ENCODE measurements at places on chromosomes 3 and 15.

GRCh38 chr3:160951642-160952487 lies 153.3 kb downstream of the B3GALNT1 start:
- DNase-seq, result no peak

- no peak for DNase-seq
Observed at GRCh38 chr3:97705764-97706163, 58.8 kb upstream of the ARL6 start.

DNA sequence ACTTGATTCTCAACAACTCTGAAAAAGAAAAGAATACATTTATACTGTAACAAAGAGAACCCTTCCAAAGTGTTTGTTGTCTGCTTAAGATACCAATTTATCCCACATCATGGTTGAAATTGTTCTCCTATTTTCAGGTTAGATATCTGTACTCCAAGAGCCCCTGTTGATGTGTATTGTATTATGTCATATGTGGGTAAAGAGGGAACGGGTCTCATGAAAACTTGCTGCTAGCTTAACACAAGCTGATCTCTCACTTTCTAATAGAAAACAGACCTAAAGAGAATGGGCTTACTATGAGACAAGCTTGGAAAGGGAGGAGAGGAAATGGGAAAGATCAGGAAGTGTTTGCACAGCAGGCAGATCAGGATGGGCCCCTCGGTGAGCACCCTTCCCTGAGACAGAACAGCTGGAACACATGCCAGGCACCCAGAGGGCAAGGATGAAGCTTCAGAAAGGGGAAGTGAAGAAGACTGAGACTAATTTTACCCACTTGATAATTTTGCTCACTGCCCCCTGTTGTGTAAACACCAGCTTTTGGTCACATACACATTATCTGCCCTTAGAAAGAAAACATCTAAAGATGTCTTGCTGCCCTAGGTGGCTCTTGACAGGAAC lies 747.9 kb upstream of the CCDC54 start:
- no peak for DNase-seq

DNA sequence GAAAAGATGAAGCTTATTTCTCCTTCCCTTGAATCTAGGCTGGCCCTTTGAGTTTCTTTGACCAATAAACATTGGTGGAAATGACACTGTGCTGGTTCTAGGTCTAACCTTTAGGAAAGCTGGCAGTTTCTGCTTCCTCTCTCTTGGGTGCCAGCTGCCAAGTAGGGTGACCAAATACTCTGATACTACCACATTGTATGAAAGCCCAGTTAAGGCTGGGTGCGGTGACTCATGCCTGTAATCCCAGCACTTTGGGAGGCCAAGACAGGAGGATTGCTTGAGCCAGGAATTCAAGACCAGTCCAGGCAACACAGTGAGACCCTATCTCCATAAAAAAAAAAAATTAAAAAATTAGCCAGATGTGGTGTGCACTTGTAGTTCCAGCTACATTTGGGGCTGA lies 320.7 kb downstream of the ZNF621 start:
- DNase-seq, result no peak

DNA sequence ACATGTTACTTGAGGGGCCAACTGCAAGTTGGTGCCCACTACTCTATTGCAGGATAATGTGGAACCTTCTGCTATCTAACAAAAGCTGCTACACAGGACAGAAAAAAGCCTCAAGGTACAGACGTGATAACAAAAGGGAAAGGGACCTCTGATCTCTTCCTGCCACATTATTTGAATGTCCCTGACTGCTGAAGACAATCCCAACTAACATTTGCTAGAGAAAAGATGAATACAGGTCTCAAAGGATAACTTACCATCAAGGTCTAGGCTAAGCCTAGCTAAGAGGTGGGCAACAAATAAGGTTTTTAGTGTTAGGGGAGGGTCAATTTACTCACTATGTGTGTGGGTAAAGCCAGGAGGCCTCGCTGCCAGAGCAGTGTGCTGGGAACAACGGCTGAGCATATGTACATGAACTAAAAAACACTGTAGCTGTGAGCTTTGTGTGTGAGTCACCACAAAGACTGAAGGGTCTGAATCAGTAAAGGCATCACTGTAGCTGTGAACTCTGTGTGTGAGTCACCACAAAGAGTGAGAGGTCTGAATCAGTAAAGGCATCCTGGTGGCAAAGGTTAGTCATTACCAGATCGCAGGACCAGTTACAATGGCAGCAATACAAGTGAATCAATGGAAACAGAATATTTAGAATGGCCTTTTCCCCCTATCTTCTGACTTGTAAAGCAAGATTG lies 111.7 kb downstream of the LMLN start:
- DNase-seq, result peak; percentile 57

GRCh38 chr3:131072845-131073244 lies 46.2 kb downstream of the NEK11 start:
- DNase-seq, result no peak

DNA sequence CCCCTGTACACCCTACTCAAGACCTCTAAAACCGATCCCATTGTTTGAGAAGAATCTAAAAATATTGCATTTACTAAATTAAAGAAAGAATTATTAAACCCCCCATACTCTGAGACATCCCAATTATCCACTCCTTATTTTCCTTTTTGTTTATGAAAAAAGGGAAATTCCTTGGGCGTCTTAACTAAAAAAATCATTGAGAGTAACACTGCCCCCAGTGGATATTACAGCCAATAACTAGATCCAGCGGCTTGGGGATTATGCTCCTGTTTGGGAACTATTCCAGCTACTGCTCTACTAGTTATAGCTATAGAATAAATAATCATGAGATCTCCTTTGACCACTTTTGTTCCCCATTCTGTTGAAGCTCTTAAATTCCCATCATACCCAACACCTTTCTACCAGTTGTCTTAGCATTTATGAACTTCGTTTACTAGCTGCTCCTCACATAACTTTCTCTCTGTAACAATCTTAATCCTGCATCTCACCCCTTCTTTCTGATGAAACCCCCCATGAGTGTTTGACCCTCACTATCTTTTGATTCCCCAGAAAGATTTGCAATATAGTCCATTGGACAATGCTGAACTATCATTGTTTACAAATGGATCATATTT lies 12.7 kb upstream of the CFAP91 start:
- DNase-seq, result no peak

DNA sequence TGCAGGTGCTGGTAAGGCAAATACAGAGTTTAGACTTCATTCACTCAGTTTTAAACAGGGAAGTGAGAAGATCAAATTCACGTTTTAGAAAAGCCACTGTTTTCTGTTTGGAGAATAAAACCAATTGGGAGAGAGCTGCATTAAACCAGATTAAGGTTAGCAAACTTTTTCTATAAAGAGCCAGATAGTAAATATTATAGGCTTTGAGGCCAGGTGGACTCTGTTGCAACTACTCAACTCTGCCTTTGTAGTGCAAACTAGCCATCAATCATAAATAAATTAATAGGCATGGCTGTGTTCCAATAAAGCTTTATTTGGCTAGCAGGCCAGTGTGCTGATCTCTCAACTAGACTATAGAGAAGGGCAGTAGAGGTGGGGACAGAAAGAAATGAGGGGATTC lies 33.5 kb downstream of the SUCLG2 start:
- DNase-seq, result no peak

DNA sequence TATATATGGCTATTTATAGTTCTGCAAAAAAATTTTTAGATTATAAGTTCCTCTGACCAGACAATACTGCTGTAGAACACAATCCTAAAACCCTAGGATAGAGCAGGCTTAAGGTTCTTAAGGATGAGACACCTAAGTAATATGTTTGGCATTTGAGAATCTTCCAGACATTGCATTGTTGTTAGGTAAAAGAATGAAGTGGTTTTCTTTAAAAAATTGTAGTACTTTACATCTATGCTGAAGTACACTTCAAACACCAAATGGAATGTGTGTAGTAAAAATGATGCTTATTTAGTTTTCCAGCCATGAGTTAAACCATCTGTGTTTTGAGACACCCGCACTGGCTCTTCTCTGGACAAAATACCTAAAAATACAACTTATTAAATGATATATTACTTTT lies 857.7 kb downstream of the OTOL1 start:
- DNase-seq, result no peak

- DNase-seq, result no peak
Observed at GRCh38 chr3:155241579-155241978, 51.9 kb downstream of the STRIT1 start.

- DNase-seq, result no peak
Observed at GRCh38 chr3:178532476-178532875, 3.8 kb upstream of the KCNMB2 start.

- DNase-seq, result no peak
Observed at GRCh38 chr3:185912512-185912911, 25.3 kb downstream of the TRA2B start.

- no peak for DNase-seq
Observed at GRCh38 chr3:189718215-189718614, 87.0 kb downstream of the TP63 start.

DNA sequence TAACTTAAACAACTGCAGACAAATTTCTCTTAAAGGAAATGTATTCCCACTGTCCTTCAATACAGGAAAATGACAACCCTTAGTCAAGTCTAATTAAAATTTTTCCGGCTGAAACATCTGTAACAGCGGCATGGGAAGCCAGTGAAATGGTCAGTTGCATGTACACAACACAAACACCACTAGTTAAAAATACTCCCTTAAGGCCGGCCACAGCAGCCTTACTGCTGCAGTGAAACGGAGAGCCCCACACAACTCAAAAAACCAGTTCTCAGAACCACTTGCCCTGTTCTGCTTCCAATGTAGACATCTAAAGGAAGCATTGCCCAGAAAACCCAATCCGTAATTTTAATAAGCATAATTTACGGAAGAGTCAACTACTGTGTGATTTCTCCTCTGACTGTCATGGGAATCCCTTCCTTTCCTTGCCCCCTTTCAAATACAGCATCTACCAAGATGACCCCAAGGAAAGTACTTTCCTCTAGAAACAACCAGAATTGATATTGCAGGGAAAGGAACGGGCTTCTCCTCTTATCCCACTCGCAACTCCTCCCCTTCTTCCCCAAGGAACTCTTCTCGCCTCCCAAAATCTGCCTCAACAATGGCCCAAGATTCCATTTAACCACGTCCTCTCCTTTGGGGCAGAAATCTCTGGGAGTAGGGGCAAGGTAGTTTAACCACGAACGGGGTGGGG lies 1.6 kb downstream of the FBN1 start:
- no peak for DNase-seq

DNA sequence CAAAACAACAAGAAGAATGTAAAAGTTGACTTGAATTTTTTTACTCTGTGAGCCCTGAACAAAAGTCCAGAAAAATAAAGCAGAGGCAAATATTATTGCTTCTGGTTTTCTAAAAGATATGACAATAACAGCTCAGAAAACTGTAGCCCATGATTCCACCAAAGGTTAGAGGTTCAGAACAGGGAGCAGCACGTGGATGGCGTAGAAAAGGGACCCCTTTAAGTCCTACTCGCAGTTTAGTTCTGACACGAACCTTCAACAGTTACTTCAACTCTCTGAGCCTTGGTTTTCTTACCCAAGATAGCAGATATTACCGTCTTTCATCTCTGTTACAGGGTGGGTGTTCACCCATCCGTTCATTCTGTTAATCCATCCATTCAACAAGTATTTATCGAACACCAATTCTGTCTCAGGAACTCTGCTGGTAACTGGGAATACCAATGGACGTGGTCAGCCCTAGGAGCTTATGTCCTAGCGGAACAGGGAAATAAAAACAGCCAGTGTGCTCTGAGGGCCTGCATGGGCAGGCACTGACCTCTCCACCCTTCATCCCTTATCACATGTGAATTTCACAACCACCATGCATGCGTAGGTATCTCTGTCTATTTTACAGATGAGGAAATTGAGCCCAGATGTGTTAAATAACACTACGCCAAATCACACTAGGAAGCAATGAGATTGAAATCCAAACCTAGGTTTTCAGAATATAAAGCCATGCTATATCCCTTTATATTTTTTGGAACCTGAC lies 274.2 kb upstream of the ICE2 start:
- DNase-seq, result no peak

- no peak for DNase-seq
Observed at GRCh38 chr3:155807823-155808222, 1.7 kb upstream of the C3orf33 start.

DNA sequence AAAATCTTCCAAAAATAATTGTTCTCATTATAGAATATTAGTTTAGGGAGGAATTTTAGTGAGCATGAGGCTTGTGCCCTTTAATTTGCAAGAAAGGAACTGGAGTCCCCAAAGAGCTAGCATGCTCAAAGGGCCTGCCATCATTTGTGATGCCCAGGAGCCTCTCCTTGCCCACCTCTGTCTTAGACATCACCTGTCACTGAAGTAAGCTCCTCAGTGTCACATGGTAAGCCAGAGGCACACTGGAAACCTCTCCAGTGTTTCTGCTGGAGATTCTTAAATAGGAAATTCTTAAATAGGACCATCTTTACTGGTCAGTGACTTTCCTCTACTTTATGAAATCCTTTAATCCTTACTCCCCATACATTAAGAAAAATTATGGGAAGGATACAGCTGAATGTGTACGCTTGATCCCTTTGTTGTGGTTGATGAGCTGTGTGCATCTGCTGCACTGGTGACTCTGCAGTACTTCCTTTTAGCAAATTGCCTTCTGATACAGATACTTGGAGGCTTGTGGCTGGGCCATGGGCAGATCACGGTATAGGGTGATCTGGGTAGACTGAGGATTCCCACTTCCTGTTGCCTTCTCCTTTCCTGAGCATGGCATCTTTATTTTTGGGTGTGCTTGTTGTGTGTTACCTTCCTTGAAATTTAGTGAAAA lies 197.4 kb downstream of the KLHL25 start:
- DNase-seq, result no peak

GRCh38 chr3:11956781-11957180 lies 47.4 kb upstream of the SYN2 start:
- no peak for DNase-seq

DNA sequence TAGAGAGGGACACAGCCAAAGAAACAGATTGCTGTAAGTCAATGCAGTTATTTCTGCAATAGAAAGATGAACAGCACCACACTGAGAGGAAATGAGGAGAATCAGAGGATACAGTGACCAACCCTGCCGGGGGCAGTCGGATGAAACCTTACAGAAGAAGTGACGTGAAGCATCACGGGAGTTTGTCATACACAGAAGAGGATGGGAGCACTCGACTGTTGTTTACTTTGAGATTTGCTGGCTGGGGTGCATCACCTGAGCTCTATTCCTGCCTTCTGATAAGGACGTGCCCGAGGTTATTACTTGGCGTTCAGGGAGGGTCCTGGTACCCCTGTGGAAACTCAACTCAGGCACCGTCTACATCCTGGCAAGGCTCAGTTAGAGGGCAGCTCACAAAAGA lies 45.4 kb downstream of the MAGEF1 start:
- DNase-seq, result no peak

- DNase-seq, result no peak
Observed at GRCh38 chr3:8983591-8983990, 20.3 kb upstream of the RAD18 start.

DNA sequence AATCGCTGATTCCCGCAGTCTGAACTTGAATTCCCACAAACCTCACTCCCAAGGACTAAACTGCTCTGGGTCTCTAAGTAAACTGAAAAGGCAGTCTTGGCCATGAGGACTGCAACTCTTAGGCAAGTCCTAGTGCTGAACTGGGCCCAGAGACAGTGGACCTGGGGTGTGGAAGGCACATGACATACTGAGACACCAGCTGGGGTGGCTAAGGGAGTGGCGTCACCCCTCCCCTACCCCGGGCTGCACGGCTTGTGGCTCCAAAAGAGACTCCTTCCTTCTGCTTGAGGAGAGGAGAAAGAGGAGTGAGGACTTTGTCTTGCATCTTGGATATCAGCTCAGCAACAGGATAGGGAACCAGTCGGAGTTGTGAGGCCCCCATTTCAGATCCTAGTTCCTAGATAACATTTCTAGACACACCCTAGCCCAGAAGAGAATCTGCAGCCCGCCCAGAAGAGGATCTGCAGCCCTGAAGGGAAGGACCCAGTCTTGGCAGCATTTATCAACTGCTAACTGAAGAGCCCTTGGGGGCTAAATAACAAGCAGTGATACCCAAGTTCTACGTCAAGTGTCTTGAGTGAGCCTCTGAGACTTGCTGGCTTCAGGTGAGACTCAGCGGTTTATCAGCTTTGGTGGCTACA lies 110.7 kb upstream of the C3orf80 start:
- DNase-seq, result no peak

All from pulmonary artery endothelial cell (primary cell).